ENCODE measurements at places on chromosomes 1 and 21.

DNA sequence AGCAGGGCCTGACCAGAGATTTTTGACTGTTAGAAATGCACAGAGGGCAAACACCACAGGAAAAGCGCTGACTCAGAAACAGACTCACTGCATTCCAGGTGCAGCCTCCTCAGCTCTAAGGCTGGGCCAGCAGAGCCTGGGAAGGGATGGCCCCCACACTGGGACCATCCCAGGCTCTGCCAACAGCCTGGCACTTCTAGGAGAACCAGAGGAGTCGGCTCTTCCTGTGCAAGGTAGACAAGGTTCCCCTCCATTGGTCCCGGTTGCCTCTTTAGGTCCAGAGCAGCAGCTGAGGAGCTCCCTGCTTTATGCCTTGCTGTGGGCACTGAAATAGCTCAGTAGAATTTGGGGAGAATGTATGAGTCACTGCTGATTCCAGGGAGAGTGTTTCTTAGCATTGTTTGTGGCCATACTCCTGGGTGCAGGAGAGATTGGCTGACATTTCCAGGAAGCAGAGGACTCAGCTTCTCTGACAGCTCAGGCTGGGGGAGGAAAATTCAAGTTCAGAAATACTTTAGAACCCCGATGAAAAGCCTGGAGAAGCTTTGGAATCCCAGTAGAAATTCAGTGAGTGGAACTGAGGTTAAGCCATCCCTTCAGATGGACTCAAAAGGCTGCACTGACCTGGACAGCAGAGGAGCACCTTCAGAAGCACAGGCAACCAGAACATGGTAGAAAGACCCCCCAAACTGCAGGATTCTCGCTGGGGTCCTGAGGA, 19.7 kb downstream of the PRAMEF1 start:
- DNase-seq = no peak

- no peak for DNase-seq
Measured at GRCh38 chr1:90155721-90156487, 161.0 kb downstream of the ZNF326 start.

GRCh38 chr1:206962272-206962671, 8.0 kb downstream of the FCAMR start:
- DNase-seq = no peak

DNA sequence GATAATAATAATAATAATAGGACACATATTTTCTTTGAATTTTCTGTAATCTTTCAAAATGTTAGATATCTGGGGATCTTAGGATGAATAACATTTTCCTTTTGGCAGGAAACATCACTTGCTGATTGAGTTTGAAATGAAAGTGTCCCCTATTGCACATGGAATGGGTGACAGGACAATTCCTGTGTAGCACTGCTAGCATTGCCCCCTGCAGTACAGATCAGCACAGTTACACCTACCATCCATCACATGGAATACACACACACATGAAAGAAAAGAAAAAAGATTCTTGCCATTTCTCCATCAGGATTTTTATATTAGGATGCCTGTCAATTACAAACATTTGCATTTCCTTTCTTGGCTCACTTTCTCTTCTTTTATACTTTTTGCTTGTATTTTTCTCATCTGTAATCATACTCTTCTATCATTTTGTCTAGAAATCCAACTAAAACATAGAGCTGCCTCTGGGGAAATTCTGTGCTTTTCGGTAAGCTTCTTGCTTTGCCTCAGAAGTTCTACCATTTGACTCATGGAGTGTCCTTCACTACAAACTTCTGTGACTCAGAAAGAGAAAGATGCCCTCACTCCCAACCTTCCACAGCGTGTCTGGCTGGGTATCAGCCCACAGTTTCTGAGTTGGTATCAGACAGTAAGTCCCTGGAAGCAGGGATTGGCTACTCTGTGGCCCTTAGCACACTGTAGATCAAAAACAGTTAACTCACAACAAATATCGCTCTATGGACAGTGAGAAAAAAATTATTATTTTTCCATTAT, 641.2 kb downstream of the PTPRC start:
- no peak for DNase-seq

- DNase-seq = no peak
Measured at GRCh38 chr21:25809013-25809412, 74.2 kb downstream of the GABPA start.

DNA sequence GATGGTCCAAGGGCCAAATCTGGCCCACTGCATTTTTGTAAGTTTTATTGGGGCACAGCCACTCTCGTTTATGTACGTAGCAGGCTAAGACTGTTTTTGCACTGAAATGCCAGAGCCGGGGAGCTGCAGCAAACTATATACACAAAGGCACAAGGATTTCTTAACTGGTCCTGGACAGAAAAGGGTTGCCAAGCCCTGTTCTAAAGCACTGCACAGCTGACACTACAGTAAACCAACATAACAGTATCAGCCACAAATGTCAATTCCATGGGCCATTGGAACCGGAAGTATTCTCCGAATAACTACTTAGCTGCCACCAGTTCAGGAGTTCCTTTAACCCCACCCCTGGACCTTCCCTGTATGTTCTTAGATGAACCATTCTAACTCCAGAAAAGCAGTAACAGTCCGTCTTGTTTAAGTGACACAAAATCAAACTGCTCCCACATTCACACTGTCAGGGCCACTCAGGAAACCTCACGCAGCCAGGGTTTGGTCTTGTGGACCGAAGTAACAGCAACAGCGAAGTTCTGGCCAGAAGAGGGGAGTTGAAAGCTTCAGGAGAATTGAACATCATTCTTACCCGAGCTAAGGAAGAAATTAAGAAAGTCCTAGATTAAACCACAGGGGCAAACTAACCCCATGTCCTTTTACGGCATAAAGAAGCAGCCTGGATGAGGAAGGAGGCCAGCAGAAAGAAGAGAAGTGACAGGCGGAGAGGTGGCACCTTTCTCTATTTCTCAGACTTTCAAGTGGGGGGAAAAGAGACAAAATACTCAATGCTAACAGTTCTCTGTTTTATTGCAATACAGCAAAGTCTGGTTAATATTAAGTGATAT, 49.2 kb downstream of the COQ8A start:
- DNase-seq = no peak

DNA sequence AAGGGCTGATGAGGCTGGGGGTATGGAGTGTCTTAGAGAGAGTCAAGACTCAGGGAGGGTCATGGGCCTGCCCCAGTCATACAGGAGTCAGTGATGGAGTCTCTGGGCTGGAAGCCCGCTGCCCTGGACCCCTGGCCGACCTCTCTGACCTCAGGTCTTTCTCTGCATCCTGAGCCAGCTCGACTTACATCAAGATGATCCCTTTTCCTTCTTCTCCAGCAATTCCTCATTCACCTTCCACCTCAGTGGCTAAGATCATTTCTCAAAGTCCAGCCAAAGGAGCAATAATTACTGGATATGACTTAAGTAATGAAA, 308.6 kb downstream of the MATN1 start:
- no peak for DNase-seq

GRCh38 chr1:109312978-109313775, 6.4 kb upstream of the MYBPHL start:
- DNase-seq = no peak

GRCh38 chr1:163195728-163196448, 6.8 kb downstream of the RGS5 start:
- DNase-seq = no peak

- no peak for DNase-seq
Measured at GRCh38 chr1:107950464-107950863, 14.5 kb downstream of the VAV3 start.

GRCh38 chr1:10776190-10776905, 20.1 kb downstream of the CASZ1 start:
- DNase-seq = no peak

GRCh38 chr1:8137481-8138244, 111.6 kb upstream of the ERRFI1 start:
- DNase-seq = no peak

- no peak for DNase-seq
Measured at GRCh38 chr1:23795676-23796465, 4.7 kb downstream of the GALE start.

DNA sequence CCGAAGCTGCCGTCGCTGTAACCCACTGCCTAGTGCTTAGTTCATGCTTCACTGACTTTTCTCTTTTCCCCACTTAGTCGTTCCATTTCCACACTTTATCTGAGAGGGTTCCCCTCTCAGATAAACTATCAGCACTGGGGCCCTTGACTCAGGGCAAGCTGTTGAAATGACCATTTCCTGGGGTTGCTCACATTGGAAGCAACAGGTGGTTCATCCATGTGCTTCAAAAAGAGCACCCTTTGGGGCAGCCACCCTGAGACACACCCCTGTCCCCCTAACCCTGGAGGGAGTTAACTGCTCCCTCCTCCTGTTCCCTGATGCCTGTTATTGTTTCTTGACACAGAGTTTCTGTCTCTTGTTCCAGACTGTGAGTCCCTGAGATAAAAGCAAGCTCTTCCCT, 107.2 kb downstream of the PTPRU start:
- no peak for DNase-seq

DNA sequence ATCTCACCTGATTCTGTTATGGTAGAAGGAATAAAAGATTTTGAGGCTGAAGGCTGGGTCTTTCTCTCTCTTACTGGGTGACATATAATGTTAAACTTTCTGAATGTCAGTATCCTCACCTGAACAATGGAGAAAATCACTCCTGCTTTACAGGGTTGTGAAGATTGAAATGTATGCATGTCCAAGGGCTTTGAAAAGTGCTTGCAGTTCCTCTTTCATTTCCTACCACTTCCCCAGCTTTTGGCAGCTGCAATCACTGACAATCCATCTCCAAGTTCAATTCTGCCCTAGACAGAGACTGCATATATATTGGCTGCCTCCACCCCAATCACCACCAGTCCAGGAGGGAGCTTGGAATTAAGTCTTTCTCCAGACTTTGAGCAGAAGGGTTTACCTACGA, 39.8 kb downstream of the FAM78B start:
- DNase-seq = no peak

GRCh38 chr1:114320586-114320985, 166.9 kb upstream of the SYT6 start:
- DNase-seq = no peak

GRCh38 chr1:41101950-41102607, 80.6 kb upstream of the SLFNL1 start:
- no peak for DNase-seq

GRCh38 chr1:180566495-180566894, 7.7 kb downstream of the OVAAL start:
- DNase-seq = no peak

DNA sequence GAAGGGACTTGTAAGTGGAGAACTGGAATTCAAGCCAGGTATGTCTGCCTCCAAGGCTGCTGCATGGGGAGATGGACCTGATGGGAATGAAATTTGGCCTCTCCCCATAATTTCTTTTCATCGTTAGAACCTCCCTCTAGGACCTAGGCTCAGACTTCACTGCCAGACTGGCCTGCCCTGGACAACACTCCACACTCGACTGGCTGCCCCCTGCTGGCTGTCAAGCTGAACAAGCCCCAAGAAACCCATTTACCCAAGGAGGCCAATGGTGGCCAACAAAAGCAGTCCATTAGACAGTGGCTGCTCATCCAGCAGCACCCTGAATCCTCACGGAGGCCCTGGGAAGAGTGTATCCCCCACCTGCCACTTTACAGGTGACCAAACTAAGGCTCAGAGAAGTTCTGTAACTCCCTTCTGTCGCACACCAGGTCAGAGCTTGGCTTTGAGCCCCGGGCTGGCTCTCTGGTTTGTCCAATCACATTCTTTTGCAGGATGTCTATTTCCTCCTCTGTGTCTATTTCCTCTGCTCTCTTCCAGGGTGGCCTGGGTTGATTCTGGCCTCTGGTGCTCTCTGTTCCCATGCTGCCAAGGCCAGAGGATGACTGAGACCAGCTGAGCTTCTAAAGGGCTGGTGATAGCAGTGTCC, 3.8 kb downstream of the RNF186 start:
- DNase-seq = no peak

DNA sequence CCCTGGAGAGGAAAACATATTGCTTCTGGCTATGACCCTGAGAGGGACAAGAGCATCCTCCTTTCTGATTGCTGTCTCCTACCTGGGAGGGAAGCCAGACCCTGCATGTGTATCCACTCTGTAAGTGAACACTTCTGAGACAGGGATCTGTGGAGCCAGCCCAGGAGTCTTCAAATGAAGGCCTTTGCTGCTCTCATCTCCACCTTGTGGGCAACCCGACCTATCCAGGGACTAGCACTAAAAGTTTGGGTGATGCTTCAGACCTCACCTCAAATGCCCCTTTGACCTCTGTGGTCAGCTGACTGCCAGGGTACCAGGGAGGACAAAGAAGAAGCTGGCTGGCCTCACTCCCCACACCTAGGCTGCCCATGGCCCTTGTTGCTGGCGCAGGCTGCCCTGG, 64.7 kb downstream of the KCND3 start:
- DNase-seq = no peak

GRCh38 chr1:26556111-26556510, 26.6 kb downstream of the RPS6KA1 start:
- no peak for DNase-seq

Measured in SHP77 (cell line).